Uterus (tissue), 4 donors: ENCODE measurements at places on chromosomes 11 and 22. TPM values are rescaled to one million over a fixed set of nuclear protein-coding genes. Genes with fewer than 3 reads are reported as not detected.

GRCh38 chr11:12914400-12914912 lies 94.7 kb upstream of the RASSF10 start:
- no peaks in the 10 kb centered on the region for H3K36me3 ChIP-seq
- H3K4me3 ChIP-seq = no peak overlapping the region
- no peaks in the 10 kb centered on the region for H3K4me1 ChIP-seq
- no peaks in the 10 kb centered on the region for H3K27me3 ChIP-seq
- no peak overlapping the region for H3K27ac ChIP-seq
- DNase-seq = peak; percentile 33

- no peak overlapping the region for H3K4me3 ChIP-seq
- H3K27me3 ChIP-seq = no peaks in the 10 kb centered on the region
- H3K4me1 ChIP-seq = no peaks in the 10 kb centered on the region
- no peak for DNase-seq
- no peaks in the 10 kb centered on the region for H3K36me3 ChIP-seq
These were observed 26.9 kb upstream of the P2RY2 start for GRCh38 chr11:73191151-73191550.

- DNase-seq = no peak
- no peaks in the 10 kb centered on the region for H3K36me3 ChIP-seq
- no peak overlapping the region for H3K27ac ChIP-seq
These were observed 67.7 kb downstream of the CELSR1 start for GRCh38 chr22:46469711-46470110.

GRCh38 chr11:72947229-72947628 lies 133.0 kb downstream of the ATG16L2 start:
- H3K4me3 ChIP-seq = no peak overlapping the region
- no peak overlapping the region for H3K27ac ChIP-seq
- no peaks in the 10 kb centered on the region for H3K27me3 ChIP-seq
- H3K36me3 ChIP-seq = no peaks in the 10 kb centered on the region
- no peak for DNase-seq

- H3K4me3 ChIP-seq = no peak overlapping the region
- H3K36me3 ChIP-seq = no peaks in the 10 kb centered on the region
- no peak for DNase-seq
- H3K27ac ChIP-seq = no peak overlapping the region
- no peaks in the 10 kb centered on the region for H3K4me1 ChIP-seq
These were observed 950.3 kb upstream of the CCDC90B start for GRCh38 chr11:84236436-84236835.

GRCh38 chr11:36699271-36699670 lies 101.2 kb upstream of the RAG2 start:
- H3K27ac ChIP-seq = no peak overlapping the region
- no peak for DNase-seq

C11orf97 gene
- not detected for total RNA-seq

CELSR1 gene
- total RNA-seq = 7.4 TPM

PGA5 gene
- not detected for total RNA-seq
